Breast epithelium (tissue), 4 donors: ENCODE measurements at places on chromosomes 4 and X. TPM values are rescaled to one million over a fixed set of nuclear protein-coding genes. Genes with fewer than 3 reads are reported as not detected.

RHOXF2B gene
- total RNA-seq, result not detected

DMP1 gene
- not detected for total RNA-seq

GRCh38 chrX:70196961-70197720 is 19.9 kb downstream of the DGAT2L6 start:
- DNase-seq, result no peak

DNA sequence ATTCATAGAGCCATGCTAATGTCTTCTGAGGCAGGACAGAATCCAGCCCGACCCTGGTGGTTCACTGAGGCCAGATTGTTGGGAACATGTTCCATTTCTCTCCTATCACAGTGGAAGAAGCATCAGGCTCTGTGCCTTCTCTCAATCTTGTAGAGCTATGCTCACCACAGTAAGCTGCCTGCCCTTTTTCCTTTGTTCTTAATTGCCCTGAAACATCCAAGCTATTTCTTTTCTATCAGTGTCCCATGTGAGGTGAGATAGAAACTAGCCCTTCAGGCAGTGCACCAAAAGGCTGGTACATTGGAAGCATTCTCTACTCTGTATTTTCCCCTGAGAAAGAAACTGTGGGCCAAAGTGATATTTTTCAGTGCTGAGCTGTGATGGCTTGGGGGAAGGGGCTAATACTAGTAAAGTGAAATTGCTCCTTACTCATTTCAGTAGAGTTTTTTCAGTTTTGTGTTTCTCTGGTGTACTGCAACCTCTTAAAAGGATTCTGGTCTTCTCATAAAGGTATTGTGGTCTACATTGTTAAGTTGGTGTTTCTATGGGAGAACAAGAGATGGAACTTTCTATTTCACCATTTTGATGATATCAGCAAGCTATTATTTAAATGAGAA is 611.2 kb downstream of the RPA4 start:
- no peak for DNase-seq

DNA sequence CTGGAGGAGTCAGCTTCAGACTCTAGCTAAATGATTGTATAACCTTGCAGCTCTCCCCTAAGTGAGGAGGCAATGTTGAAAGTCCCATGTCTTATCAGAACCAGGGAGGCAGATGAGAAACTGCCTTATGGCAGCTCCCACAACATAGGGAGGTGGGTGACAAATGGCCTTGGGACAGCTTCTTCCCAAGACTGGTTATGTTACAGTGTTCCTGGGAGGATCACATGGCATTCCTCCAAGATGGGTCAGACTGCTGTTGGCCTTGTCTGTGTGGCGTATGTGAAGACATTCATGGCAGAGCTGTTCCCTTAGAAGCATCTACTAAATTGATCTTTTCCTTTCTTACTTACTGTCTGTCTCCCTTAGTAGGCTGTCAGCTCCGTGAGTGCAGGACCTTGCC is 42.0 kb downstream of the HPRT1 start:
- no peak for DNase-seq

SFRP2 gene
- total RNA-seq, result 6.9 TPM

- DNase-seq, result no peak
These were observed 42.3 kb upstream of the SLC7A3 start for GRCh38 chrX:70973221-70973620.

- no peak for DNase-seq
These were observed 3.4 kb upstream of the SCD5 start for GRCh38 chr4:82801910-82802521.

TRPC5OS gene
- not detected for total RNA-seq

CSAG2 gene
- total RNA-seq, result not detected

DNA sequence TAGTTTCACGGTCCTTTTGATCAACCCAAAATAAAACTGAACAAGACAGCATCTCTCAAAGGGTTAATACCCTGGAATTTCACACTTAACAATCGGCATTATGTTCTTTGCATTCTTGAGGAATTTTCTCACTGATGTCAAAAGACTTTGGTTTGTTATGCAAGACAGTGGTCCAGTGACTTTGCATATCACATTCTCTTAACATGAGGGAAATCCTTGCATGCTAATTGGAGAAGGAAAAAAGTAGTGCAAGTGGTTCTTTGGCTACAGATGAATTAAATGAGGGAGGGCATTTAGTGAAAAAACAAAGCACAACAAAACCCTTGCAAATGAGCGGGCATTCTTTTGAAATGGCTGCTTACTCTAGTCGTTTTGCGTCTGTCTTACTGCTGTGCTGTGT is 105.1 kb upstream of the LIMCH1 start:
- no peak for DNase-seq

- DNase-seq, result no peak
These were observed 220.7 kb downstream of the ANTXR2 start for GRCh38 chr4:79852305-79852730.

- DNase-seq, result no peak
These were observed 324.0 kb downstream of the NR3C2 start for GRCh38 chr4:148118179-148118578.

SLC7A11 gene
- 0.16 TPM for total RNA-seq

MED12 gene
- total RNA-seq, result 34.7 TPM

DNA sequence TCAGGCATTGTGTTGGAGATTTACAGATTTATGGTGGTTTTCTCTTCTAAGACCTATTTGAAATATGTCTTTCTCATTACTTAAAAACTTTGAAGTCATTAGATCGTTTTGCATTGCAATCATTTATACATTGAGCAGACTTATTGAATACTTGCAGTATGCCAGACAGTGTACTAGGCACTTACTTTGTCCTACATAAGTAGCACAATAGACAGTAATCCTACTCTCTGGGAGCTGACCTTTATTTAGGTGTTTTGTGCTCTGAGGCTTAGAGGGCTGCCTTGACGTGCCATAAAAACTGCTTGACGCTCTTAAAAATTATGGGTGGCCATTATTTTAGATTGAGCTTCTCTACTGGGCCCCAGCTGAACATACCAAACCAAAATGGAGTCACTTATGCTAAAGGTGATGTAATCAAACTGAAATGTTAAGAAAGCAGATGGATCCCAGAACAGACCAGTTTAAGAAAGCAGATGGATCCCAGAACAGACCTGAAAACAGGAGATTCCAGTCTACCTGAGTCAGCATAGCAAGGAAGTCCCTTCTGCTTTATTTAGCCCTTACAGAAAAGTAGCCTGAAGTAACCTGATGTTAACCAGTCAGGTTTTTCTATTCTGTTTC is 42.4 kb downstream of the PTTG2 start:
- no peak for DNase-seq

DNA sequence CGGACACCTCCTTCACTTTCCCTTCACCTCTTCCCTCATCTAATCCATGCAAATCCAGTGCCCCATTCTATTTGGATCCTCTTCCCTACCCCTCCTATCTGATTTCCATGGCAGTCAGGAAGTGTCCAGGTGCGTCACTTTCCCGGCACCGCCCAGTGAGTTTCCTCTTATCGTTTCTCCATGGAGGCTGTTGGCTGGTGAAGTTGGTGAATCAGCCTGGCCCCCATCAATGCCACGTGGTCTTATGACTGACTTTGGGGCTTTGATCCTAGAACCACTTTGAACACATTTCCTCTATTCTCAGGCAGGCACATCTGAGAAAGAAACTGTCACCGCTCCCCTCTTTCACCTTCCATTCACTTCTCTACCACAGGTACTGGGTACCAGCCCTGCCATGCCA is 137.8 kb downstream of the CEP135 start:
- no peak for DNase-seq

STPG2 gene
- 1.6 TPM for total RNA-seq

UGT2B7 gene
- 0.33 TPM for total RNA-seq

LPAR4 gene
- 0.59 TPM for total RNA-seq

DNA sequence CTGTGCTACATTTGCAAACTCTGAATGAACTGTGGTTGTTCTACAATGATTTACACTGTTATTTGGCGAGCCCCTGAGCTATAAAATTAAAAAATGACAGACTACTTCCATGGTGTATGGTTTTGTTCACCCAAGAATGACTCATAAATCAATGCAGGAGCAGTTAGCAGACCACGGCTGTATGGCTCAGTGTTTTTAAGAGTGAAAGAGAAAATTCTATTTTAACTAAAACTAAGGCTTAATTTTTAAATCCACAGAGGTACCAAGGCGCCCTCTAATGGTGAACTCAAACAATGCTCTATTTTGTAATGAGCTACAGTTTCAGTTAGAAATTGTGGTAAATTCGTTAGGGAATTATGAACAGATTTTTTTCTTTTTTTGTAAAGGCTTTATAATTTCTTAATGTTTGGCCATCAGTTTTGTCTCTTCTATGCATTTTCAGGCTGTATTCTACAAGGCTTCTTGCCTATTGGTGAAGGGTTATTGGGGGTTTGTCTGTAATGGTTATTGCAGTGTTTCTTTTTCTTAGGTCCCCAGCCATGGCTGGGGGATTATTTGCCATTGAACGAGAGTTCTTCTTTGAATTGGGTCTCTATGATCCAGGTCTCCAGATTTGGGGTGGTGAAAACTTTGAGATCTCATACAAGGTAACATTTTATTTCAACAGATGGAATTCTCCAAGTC is 32.5 kb downstream of the HMGB2 start:
- no peak for DNase-seq

GRCh38 chr4:41026971-41027370 is 187.4 kb downstream of the APBB2 start:
- no peak for DNase-seq

DNA sequence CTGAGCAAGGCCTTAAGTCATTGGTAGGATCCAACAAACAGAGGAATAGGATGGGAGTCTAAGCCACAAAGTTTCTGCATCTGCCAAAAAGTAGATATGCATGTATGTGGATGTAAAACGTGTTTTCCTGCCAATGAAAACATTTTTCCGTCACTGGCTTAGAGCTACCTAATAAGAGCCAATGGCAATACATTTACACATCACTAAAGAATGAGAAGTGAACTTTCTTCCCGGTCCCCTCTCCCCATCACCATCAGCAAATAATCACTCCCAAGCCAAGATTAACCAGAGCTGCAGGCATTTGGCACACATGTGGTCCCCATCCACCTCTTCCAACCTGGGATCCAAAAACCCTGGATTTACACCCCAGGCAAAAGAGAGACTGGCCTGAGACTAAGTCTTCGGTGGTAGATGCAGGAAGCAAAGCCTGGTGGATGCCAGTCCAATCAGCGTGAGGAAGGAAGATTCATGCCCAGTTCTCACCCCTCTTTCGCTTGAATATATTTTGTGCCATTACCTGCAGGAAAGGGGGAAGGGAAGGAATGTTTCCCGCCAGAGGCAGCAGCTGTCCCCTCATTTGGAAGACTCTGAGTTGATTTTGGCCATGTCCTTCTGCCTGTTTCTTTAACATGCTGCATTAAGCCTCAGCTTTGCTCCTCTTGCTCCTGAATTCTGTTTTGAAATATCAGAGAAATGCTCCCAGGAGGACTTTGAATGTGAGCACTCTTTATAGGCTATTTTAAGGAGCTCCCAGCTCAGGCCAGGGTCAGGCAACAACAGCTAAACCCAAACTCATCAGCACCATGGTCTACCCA is 131.4 kb downstream of the CHIC2 start:
- no peak for DNase-seq

SPANXD gene
- total RNA-seq, result not detected

- no peak for DNase-seq
These were observed 6.5 kb downstream of the WFS1 start for GRCh38 chr4:6275898-6276806.

GRCh38 chr4:109998867-109999584 is 86.3 kb downstream of the EGF start:
- no peak for DNase-seq
